ENCODE measurements at places on chromosomes 3 and 15. TPM values are rescaled to one million over a fixed set of nuclear protein-coding genes. Genes with fewer than 3 reads are reported as not detected.

The GOLGA8J gene
- total RNA-seq: not detected

DNA sequence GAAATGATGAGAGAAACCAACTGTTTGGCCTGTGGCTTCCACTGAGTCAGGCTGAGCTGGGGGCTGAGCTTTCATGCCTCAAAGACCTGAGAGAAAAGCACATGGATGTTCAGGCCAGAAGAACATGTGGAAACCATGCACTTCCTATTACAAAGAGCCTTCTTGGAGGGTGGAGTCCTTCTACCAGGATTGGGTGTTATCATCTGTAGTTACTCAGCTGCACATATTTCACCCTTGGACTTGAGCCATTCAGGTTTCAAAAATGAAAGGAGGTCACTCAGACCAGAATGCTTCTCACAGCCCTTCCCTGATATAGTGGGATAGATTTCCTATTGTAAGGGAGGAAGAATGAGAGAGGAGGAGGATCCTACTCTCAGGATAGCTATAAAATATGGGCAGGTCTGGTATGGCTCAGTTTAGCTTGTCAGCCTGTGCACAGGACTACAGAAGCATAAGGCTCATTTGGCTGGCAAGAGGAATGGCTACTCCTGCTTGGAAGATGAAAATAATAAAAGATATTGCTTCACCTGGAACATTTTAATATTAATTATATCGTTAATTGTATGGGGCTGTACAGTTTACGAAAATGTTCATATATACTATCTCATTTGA is 173.6 kb upstream of the TMC3 start:
- no peak overlapping the region for H3K27ac ChIP-seq
- DNase-seq: no peak
- H3K4me1 ChIP-seq: no peaks in the 10 kb centered on the region
- H3K36me3 ChIP-seq: no peaks in the 10 kb centered on the region

The CLDN18 gene
- total RNA-seq: not detected

GRCh38 chr3:181302960-181303359 is 313.4 kb upstream of the DNAJC19 start:
- no peak for DNase-seq
- no peaks in the 10 kb centered on the region for H3K36me3 ChIP-seq
- H3K4me1 ChIP-seq: no peaks in the 10 kb centered on the region
- H3K4me3 ChIP-seq: no peak overlapping the region
- H3K27me3 ChIP-seq: no peaks in the 10 kb centered on the region
- no peak overlapping the region for H3K27ac ChIP-seq

DNA sequence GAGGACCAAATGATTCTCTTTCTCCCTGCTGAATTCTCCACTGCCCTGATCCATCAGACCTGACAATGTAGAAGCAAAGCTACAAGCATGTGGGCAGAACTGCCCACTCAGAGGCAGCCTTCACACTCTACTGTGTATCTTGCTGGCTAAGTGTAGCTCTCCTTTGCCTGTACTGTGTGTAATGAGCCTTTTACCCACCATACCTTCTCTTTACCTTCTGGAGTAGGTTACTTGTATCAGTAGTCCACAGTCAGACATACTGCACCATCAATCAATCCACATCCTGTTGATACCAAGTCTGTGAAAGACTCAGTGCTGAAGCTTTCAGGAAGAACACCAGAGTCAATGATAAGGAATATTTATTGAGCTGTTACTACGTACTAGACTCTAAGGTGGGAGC is 440.7 kb upstream of the ARHGEF26 start:
- no peaks in the 10 kb centered on the region for H3K27me3 ChIP-seq
- no peak overlapping the region for H3K27ac ChIP-seq
- no peaks in the 10 kb centered on the region for H3K4me1 ChIP-seq
- H3K36me3 ChIP-seq: no peaks in the 10 kb centered on the region

- H3K27me3 ChIP-seq: no peaks in the 10 kb centered on the region
- H3K36me3 ChIP-seq: no peaks in the 10 kb centered on the region
- DNase-seq: no peak
- H3K27ac ChIP-seq: no peak overlapping the region
These were observed 271.4 kb downstream of the ARRDC4 start for GRCh38 chr15:98231696-98232440.

- H3K27ac ChIP-seq: no peak overlapping the region
- H3K4me1 ChIP-seq: no peaks in the 10 kb centered on the region
- no peak for DNase-seq
- H3K4me3 ChIP-seq: no peak overlapping the region
- no peaks in the 10 kb centered on the region for H3K36me3 ChIP-seq
These were observed 25.3 kb upstream of the IL20RB start for GRCh38 chr3:136932523-136932922.

The FILIP1L gene
- 174 TPM for total RNA-seq

The UBXN7 gene
- 13.0 TPM for total RNA-seq

The CCR9 gene
- total RNA-seq: not detected

GRCh38 chr15:62929000-62929357 is 113.6 kb upstream of the TPM1 start:
- H3K36me3 ChIP-seq: no peaks in the 10 kb centered on the region
- H3K27me3 ChIP-seq: no peaks in the 10 kb centered on the region
- no peaks in the 10 kb centered on the region for H3K4me1 ChIP-seq
- H3K4me3 ChIP-seq: no peak overlapping the region

The EFCAB12 gene
- 0.94 TPM for total RNA-seq

DNA sequence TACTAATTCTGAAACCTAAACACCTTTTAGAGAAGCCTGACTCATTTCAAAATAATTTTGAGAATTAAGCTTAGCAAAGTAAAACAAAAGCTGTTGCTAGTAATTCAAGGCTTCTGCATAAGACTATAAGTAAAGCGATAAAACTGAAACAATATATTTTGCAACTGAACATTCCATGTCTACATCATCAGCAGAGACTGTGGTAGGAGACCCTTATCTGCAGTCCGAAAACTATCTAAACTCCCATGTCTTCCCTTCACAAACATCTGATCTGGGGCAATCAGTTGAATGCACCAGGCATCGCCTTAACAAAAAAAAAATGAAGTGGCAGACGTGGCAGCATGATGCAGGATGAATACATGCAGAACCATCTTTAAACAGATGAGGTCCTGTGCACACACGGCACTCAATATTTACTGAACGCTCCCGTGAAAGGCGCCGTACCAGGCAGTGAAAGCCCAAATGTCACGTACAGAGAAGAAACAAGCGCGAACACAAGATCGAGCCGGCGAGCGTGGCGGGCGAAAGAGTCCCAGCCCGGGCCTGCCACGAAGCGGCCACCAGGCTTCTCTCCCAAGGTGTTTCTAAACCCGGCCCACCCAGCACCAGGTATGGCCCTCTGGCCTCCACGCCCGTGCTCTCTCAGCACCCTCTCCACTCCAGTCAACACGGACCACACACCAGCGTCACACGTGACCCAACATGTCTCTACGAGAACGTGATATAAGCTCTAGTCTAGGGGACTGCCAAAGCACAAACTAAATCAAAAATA is 63.0 kb downstream of the CHSY1 start:
- H3K36me3 ChIP-seq: no peaks in the 10 kb centered on the region
- peak overlapping the region; percentile 79 for H3K27ac ChIP-seq
- H3K27me3 ChIP-seq: no peaks in the 10 kb centered on the region
- DNase-seq: peak; percentile 67
- H3K4me3 ChIP-seq: peak overlapping the region; percentile 13

The BRK1 gene
- 69.7 TPM for total RNA-seq

GRCh38 chr15:63601026-63601703 is 4.0 kb downstream of the FBXL22 start:
- no peaks in the 10 kb centered on the region for H3K36me3 ChIP-seq
- H3K4me3 ChIP-seq: peak overlapping the region; percentile 65
- H3K4me1 ChIP-seq: peaks cover 23% of the 10 kb centered on the region

- no peak overlapping the region for H3K27ac ChIP-seq
- H3K36me3 ChIP-seq: no peaks in the 10 kb centered on the region
- peak; percentile 89 for DNase-seq
- peaks cover 9% of the 10 kb centered on the region for H3K4me1 ChIP-seq
- H3K27me3 ChIP-seq: no peaks in the 10 kb centered on the region
- peak overlapping the region; percentile 66 for H3K4me3 ChIP-seq
These were observed 5.9 kb upstream of the TMEM115 start for GRCh38 chr3:50365080-50365841.

GRCh38 chr3:4827767-4828166 is 151.5 kb upstream of the BHLHE40 start:
- no peak for DNase-seq
- no peak overlapping the region for H3K4me3 ChIP-seq
- peaks cover 2% of the 10 kb centered on the region for H3K4me1 ChIP-seq
- H3K27ac ChIP-seq: no peak overlapping the region
- no peaks in the 10 kb centered on the region for H3K36me3 ChIP-seq
- no peaks in the 10 kb centered on the region for H3K27me3 ChIP-seq

GRCh38 chr3:29926378-29926777 is 645.5 kb downstream of the RBMS3 start:
- H3K27me3 ChIP-seq: no peaks in the 10 kb centered on the region
- no peaks in the 10 kb centered on the region for H3K4me1 ChIP-seq
- H3K36me3 ChIP-seq: no peaks in the 10 kb centered on the region
- H3K27ac ChIP-seq: no peak overlapping the region
- DNase-seq: no peak

GRCh38 chr15:69973102-69973714 is 124.5 kb downstream of the TLE3 start:
- no peak overlapping the region for H3K4me3 ChIP-seq
- no peaks in the 10 kb centered on the region for H3K27me3 ChIP-seq
- no peaks in the 10 kb centered on the region for H3K4me1 ChIP-seq
- no peak for DNase-seq

The GCSAM gene
- not detected for total RNA-seq

- H3K36me3 ChIP-seq: no peaks in the 10 kb centered on the region
- no peak overlapping the region for H3K4me3 ChIP-seq
- DNase-seq: no peak
- H3K4me1 ChIP-seq: no peaks in the 10 kb centered on the region
These were observed 121.5 kb upstream of the LRRFIP2 start for GRCh38 chr3:37295925-37296324.

The AP4E1 gene
- total RNA-seq: 6.8 TPM

The CTXND1 gene
- total RNA-seq: 0.52 TPM

DNA sequence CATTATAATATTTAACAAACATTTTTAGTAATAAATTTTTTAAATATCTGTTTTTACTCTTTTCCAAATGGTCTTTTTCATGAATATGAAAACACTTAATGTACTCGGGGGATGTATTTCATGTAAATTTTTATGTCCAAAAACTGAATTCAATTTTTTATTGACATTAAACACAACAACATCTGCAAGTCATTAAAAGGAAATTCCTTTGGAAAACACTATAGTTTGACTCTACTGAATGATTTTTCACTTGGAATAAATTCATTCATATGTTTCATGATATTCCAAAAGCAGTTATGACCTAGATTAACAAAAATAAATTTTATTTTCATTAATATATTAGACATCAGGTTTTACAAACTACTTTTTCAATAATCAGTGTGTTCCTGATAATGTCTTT is 239.8 kb upstream of the AGTR1 start:
- no peaks in the 10 kb centered on the region for H3K4me1 ChIP-seq
- no peaks in the 10 kb centered on the region for H3K36me3 ChIP-seq
- no peaks in the 10 kb centered on the region for H3K27me3 ChIP-seq

Data from ovary (tissue), 10 donors.